MCF 10A (cell line): ENCODE measurements at places on chromosomes 5 and 9. TPM values are rescaled to one million over a fixed set of nuclear protein-coding genes. Genes with fewer than 3 reads are reported as not detected.

- DNase-seq, result peak; percentile 91
- peak overlapping the region; percentile 59 for H3K4me3 ChIP-seq
- H3K27me3 ChIP-seq, result no peaks in the 10 kb centered on the region
Measured at GRCh38 chr9:109253637-109254284, 67.1 kb downstream of the EPB41L4B start.

DNA sequence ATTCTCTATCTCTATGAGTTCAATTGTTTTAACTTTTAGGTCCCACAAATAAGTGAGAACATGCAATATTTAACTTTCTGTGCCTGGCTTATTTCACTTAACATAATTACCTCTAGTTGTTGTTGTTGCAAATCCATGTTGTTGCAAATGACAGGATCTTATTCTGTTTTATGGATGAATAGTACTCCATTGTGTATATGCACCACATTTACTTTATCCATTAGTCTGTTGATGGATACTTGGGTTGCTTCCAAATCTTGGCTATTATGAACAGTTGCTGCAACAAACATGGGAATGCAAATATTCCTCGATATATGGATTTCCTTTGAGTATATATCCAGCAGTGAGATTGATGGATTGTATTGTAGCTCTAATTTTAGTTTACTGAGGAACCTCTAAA is 36.3 kb downstream of the MEGF9 start:
- no peaks in the 10 kb centered on the region for H3K27me3 ChIP-seq
- H3K4me3 ChIP-seq, result no peak overlapping the region
- H3K36me3 ChIP-seq, result no peaks in the 10 kb centered on the region
- H3K4me1 ChIP-seq, result no peaks in the 10 kb centered on the region
- DNase-seq, result no peak
- no peak overlapping the region for H3K27ac ChIP-seq

- H3K36me3 ChIP-seq, result peaks cover 5% of the 10 kb centered on the region
- no peak overlapping the region for H3K4me3 ChIP-seq
- no peaks in the 10 kb centered on the region for H3K27me3 ChIP-seq
- H3K27ac ChIP-seq, result no peak overlapping the region
- H3K4me1 ChIP-seq, result peaks cover 14% of the 10 kb centered on the region
- no peak for DNase-seq
Measured at GRCh38 chr9:12770261-12770660, 4.6 kb upstream of the LURAP1L start.

- H3K4me1 ChIP-seq, result no peaks in the 10 kb centered on the region
- no peaks in the 10 kb centered on the region for H3K36me3 ChIP-seq
- H3K27ac ChIP-seq, result no peak overlapping the region
- no peaks in the 10 kb centered on the region for H3K27me3 ChIP-seq
Measured at GRCh38 chr9:4116723-4117460, 183.0 kb downstream of the GLIS3 start.

- H3K4me1 ChIP-seq, result peaks cover 4% of the 10 kb centered on the region
- DNase-seq, result no peak
- no peak overlapping the region for H3K27ac ChIP-seq
Measured at GRCh38 chr9:73162987-73163768, 11.5 kb downstream of the ANXA1 start.

DNA sequence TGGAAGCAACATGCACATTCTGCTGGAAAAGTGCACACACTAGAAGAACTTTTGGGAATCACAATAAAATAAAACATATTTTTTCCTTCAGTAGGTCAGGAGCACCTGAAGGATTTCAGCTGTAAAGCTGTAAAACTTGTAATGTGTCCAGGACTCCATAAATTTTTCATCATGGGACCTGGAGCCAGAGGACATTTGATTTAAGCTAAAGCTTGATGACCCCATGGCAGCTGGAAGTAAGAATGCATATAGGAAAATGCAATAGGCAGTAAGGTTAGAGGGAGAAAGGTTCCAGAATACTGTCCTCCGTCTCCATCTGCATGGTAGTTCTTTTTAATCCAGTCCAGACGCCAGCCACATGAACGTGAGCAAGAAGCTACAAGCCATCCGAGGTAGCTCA is 166.0 kb downstream of the ADAMTSL1 start:
- H3K4me1 ChIP-seq, result no peaks in the 10 kb centered on the region
- no peaks in the 10 kb centered on the region for H3K36me3 ChIP-seq
- H3K4me3 ChIP-seq, result no peak overlapping the region
- H3K27me3 ChIP-seq, result no peaks in the 10 kb centered on the region

BTNL8 gene
- not detected in 2 replicates for total RNA-seq

- no peaks in the 10 kb centered on the region for H3K27me3 ChIP-seq
- no peak for DNase-seq
- H3K4me1 ChIP-seq, result peaks cover 2% of the 10 kb centered on the region
- H3K4me3 ChIP-seq, result no peak overlapping the region
Measured at GRCh38 chr9:16068476-16068875, 515.6 kb downstream of the CCDC171 start.

DNA sequence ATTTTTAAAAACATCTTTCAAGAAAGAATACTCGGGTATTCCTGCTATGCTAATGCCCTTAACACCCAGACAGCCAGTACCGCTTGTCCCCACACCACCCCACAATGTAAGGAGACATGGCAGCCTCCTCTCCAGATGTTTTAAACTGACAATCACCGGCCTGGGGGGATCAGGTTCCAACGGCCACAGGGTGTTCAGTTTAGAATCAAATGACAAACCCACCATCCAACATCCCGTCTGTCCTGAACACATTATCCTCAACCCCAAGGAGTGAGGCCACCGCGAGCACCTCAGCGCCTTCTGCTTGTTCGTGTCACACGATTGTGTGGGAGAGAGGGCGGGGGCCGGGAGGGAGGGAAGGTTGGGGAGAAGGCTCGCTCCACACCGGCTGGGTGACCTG is 152.8 kb downstream of the PAX5 start:
- peaks cover 57% of the 10 kb centered on the region for H3K27me3 ChIP-seq
- no peak overlapping the region for H3K4me3 ChIP-seq
- H3K36me3 ChIP-seq, result no peaks in the 10 kb centered on the region
- DNase-seq, result no peak
- H3K4me1 ChIP-seq, result no peaks in the 10 kb centered on the region
- no peak overlapping the region for H3K27ac ChIP-seq

DNA sequence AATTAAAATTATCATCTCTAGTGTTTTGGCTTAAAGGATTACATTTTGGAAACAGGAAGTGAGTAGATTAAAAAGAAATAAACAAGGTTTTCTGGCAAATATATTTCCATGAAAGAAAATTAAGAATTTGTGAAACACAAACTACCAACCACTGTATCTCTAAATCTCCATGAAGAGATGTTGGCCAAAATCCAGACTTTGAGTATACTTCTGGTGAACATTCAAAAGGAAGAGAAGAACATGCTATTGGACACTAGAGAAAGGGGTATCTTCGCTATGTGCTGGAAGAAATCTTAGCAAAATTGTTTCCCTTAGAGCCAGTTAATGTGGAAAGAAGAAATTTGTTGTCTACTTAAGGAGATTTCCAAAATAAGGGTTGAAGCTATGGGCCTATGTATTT is 710.4 kb upstream of the CTNND2 start:
- H3K27ac ChIP-seq, result no peak overlapping the region
- H3K4me1 ChIP-seq, result no peaks in the 10 kb centered on the region
- H3K36me3 ChIP-seq, result no peaks in the 10 kb centered on the region
- no peak overlapping the region for H3K4me3 ChIP-seq

DNA sequence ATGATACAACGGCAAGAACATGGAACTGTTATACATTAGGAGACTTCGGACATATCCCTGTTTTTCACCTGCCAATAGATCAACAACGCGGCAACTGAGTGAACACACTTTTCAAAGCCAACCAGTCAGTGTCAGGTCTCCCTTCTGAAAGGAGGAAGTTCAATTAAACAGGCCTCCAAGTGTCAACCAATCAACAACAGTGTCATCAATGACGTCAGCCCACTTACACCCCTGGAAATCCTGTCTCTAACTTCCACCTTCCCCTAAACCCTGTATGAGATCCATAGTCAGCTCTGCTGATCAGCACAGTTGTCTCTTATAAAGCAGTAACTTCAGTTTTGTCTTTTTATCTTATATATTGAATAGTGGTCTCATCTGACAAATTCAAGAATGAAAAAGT is 36.6 kb downstream of the DMRT3 start:
- H3K4me1 ChIP-seq, result peaks cover 14% of the 10 kb centered on the region
- no peak for DNase-seq
- no peaks in the 10 kb centered on the region for H3K36me3 ChIP-seq
- no peak overlapping the region for H3K4me3 ChIP-seq
- H3K27me3 ChIP-seq, result no peaks in the 10 kb centered on the region
- H3K27ac ChIP-seq, result no peak overlapping the region

ANKRD31 gene
- total RNA-seq, result 0.28 and 0.56 TPM in 2 replicates

- no peak overlapping the region for H3K27ac ChIP-seq
- no peaks in the 10 kb centered on the region for H3K36me3 ChIP-seq
- H3K4me1 ChIP-seq, result peaks cover 6% of the 10 kb centered on the region
- DNase-seq, result no peak
Measured at GRCh38 chr5:133732536-133732935, 120.2 kb upstream of the FSTL4 start.

APBA1 gene
- 0.07 TPM in 2 replicates for total RNA-seq

DNA sequence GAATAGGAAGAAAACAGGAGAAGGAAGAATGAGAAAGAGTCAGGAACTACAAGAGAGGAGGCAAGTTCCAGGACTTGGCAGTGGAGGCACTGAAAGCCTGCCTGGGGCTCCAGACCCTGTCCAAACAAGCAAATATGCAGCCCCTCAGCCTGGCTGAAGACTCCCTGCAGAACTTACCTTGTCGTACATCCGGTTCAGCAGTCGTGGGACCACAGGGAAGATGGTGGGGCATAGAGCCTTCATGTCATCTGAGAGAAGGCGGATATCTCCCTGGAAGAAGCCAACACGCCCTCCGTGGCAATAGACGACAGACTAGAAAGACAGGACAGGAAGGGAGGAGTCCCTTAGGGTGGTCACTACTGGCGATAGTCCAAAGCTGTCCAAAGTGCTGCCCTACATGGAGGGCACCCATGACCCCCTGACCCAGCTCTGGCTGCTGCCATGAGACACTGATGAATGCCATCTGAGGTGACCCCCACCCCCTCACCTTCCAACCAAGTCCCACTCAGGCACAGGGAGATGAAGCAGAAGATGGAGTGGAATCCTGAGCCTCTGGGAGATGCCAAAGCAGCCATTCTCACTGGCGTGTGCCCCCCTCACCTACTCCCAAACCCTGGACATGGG is 27.7 kb upstream of the MEIKIN start:
- H3K27me3 ChIP-seq, result no peaks in the 10 kb centered on the region
- no peak overlapping the region for H3K4me3 ChIP-seq
- no peak overlapping the region for H3K27ac ChIP-seq
- H3K36me3 ChIP-seq, result no peaks in the 10 kb centered on the region
- H3K4me1 ChIP-seq, result no peaks in the 10 kb centered on the region

GRCh38 chr9:37200433-37201005 is 80.1 kb downstream of the ZCCHC7 start:
- H3K36me3 ChIP-seq, result peaks cover 16% of the 10 kb centered on the region
- H3K27ac ChIP-seq, result peak overlapping the region; percentile 33
- H3K4me1 ChIP-seq, result peaks cover 40% of the 10 kb centered on the region
- peak; percentile 22 for DNase-seq
- H3K4me3 ChIP-seq, result no peak overlapping the region

GRCh38 chr5:80711938-80712337 is 57.2 kb upstream of the DHFR start:
- no peak overlapping the region for H3K27ac ChIP-seq
- H3K27me3 ChIP-seq, result no peaks in the 10 kb centered on the region
- H3K4me3 ChIP-seq, result no peak overlapping the region
- peak; percentile 48 for DNase-seq
- H3K36me3 ChIP-seq, result peaks cover 30% of the 10 kb centered on the region

ENTR1 gene
- 58.9 and 82.2 TPM in 2 replicates for total RNA-seq
